M059J (cell line): ENCODE measurements at places on chromosomes 1 and 21. TPM values are rescaled to one million over a fixed set of nuclear protein-coding genes. Genes with fewer than 3 reads are reported as not detected.
A peak's percentile ranks its signal among the peaks of the same experiment; 100 is the strongest.

The NPPB gene
- 7.0 and 20.0 TPM in 2 replicates for total RNA-seq

- peak; percentile 99 for DNase-seq
Observed at GRCh38 chr1:153608742-153609584, 4.0 kb downstream of the S100A16 start.

DNA sequence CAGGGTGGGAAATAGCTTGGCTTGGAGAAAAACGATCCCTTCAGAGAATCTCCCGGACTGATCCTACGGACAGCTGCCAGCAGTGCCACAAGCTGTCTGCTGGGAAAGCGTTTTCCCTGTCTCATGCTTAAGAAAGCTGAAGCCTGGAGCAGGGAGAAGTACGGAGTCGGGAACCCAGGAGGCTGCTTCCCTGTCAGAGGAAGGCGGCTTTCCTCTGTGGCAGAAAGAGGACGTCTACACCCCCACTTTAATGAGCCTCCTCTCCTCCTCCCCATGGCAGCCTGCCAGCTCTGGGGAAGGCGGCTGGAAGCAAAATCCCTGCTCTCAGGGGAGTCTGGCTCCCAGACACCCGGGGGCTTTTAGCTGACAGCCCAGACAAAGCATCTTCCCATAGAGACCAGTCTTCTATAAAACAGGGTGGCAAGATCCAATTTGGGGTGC is 7.3 kb downstream of the KIF21B start:
- DNase-seq = peak; percentile 40

GRCh38 chr1:167935216-167936067 is 1.0 kb upstream of the DCAF6 start:
- peak; percentile 73 for DNase-seq

GRCh38 chr1:221724931-221725605 is 16.8 kb downstream of the DUSP10 start:
- DNase-seq = peak; percentile 78

DNA sequence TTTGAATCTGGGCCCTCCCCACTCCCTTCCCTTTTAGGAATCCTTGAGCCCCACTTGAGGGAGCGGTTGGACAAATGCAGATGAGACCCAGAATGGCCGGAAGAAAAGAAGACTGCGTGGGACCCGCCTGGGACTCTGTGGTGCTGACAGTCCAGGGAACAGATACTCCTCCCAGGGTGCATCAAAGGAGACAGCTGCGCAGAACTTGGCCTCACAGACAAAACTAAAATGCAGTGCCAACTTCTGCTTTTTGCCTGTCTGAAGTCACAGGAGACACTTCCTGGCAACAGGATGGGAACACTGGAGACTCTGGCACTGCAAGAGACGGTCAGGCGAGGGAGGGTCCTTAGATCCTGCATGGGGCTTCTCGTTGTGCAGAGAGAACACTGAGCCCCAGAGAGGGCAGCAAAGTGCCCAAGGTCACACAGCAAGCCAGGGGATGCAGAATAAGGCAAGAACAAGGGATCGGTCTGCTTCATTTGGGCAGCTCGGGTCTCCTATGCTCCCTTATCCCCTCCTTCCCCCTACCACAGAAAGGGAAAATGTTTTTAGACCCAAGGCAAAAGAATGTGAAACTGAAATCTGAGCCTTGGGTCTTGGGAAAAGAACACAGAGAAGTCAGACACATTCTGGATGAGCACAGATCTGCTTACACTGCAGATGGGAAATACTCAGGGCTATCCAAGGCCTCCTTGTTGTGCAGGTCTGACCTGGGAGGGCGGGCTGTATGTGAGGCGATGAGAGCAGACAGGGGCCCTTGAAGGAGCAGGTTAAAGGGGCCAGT is 182.4 kb downstream of the TRABD2B start:
- no peak for DNase-seq

DNA sequence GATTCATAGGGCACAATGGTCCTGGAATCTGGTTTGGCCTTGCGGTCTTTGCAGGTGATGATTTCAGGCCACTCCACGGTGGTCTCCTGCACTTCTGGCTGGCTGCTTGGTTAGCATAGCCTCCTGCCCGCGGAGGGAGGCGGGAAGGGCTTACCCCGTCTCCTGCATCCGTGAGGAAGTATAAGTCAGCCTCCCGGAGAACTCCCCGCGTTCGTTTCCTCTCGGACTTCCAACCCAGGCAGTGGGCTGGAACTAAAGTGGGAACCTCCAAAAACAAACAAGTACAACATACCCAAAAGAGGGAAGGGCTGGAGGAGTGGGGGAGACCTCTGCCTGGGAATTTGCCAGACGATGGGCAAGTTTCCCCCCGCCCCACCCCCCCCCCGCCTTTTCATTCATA is 939 bp upstream of the CCN1 start:
- peak; percentile 93 for DNase-seq

DNA sequence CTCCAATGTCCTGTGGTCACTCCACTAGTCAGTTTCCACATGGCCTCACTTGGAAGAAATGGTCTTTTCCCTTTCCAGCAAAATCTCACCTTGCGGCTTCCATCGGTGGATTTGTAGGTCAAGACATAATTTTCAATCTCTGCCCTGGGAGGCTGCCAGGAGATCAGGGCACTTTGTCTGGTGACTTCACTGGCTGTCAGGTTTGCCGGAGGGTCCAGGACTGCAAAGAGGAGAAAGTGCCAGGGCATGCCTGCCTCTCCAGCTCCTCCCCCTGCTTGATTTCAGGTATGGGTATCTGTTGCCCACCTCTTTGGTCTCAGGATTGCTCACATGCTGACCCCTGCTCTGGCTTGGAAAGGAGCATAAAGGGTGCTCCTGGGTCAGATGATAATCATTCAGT is 162.8 kb upstream of the KIAA0040 start:
- DNase-seq = no peak

GRCh38 chr1:197771386-197771785 is 3.9 kb downstream of the DENND1B start:
- no peak for DNase-seq

DNA sequence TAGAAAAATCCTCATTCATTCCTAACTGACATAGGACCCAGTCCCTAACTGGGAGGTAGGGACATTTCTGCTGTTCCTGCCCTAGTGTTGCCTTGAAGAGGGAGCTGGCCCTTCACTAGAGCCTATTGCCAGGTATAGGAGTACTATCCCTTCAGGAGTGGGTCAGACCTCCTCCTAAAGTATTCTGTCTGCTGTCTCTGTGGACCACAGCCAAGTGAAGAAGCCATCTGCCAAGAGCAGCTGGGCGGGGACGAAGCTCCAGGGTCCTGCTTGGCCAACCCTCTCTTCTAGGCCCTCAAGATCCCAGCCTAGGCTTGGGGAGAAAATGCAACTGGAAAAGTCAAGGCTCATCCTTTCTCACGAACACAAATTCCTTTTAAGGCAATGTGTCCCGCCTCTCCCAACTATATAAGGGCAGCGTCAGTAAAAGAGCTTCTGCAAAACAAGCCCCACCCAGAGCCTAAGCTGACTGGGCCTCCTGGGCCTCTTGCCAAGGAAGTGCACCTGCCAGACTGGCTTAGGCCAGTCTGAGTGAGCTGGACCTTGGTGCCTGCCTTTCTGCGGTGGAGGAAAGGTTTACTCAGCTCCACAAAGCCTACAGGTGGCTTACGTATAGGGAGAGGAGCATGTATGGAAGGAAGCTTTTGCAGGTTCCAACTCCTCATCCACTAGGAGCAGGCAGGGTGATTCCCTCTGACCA is 638 bp upstream of the TUFT1 start:
- peak; percentile 98 for DNase-seq

The TBX15 gene
- 1.5 and 2.9 TPM in 2 replicates for total RNA-seq

GRCh38 chr1:51044834-51045233 is 57.2 kb upstream of the C1orf185 start:
- DNase-seq = no peak
